ENCODE measurements at places on chromosomes 3 and 15. TPM values are rescaled to one million over a fixed set of nuclear protein-coding genes. Genes with fewer than 3 reads are reported as not detected.

DNA sequence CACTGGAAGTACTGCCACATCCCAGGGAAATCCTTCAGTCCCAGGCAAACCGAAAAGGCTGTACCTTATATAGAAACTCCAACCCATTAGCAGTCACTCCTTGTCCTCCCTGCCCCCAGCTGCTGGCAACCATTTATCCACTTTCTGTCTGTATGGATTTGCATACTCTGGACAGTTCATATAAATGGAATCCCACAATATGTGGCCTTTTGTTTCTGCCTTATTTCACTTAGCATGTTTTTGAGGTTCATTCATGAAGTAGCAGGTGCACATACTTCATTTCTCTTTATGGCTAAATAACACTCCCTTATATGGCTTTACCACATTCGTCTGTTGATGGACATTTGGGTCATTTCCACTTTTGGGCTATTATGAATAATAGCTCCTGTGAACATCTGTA lies 51.6 kb upstream of the CMTM8 start:
- H3K27ac ChIP-seq, result no peak overlapping the region
- no peak overlapping the region for H3K4me3 ChIP-seq
- H3K36me3 ChIP-seq, result no peaks in the 10 kb centered on the region

DNA sequence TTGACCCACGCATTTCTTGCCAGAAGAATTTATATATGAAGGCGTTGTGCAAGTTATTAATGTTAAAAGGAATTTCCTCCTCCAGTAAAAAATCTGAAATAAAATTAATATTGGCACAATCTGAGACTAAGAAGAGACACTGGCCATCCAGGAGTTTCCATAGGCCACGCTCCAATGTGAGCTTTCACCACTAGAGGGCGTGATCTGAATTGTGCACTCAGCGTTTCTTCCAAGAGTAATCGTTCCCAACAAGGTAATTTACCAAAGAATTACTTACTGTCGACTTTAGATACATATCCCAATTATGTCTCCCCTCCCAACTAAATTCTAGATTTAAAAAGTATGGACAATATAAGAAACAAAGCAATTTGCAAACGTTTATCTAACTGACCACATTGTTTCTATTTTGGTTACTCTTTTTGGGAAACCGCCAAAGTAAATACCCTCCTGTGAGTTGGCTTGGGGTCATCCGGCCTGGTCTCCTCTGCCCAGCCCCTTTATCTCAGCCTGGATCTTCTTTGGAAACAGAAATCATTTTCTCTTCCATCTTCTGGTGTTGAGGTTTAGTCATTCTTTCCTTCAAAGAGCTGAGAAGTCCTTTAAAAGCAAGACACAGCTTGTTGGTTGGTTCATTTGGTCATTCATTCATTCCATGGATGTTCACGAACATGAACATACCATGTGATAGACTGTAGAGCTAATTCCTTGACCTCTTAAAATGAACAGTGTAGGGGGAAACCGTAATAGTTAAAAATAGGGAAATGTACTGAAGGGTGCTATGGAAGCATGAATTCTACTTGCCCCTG lies 26.2 kb downstream of the POLR2M start:
- H3K27ac ChIP-seq, result no peak overlapping the region
- DNase-seq, result peak; percentile 29
- H3K27me3 ChIP-seq, result no peaks in the 10 kb centered on the region
- no peaks in the 10 kb centered on the region for H3K4me1 ChIP-seq
- H3K36me3 ChIP-seq, result no peaks in the 10 kb centered on the region
- no peak overlapping the region for H3K4me3 ChIP-seq

GRCh38 chr3:30085486-30085885 lies 520.9 kb upstream of the TGFBR2 start:
- no peaks in the 10 kb centered on the region for H3K36me3 ChIP-seq
- no peaks in the 10 kb centered on the region for H3K4me1 ChIP-seq
- no peak overlapping the region for H3K27ac ChIP-seq
- H3K4me3 ChIP-seq, result no peak overlapping the region
- no peaks in the 10 kb centered on the region for H3K27me3 ChIP-seq
- no peak for DNase-seq

GRCh38 chr3:53081318-53081717 lies 35.4 kb upstream of the SFMBT1 start:
- H3K27ac ChIP-seq, result no peak overlapping the region
- H3K36me3 ChIP-seq, result no peaks in the 10 kb centered on the region
- H3K4me1 ChIP-seq, result no peaks in the 10 kb centered on the region
- H3K4me3 ChIP-seq, result no peak overlapping the region
- H3K27me3 ChIP-seq, result no peaks in the 10 kb centered on the region
- no peak for DNase-seq

- H3K36me3 ChIP-seq, result peaks cover 5% of the 10 kb centered on the region
- H3K27ac ChIP-seq, result no peak overlapping the region
- H3K4me1 ChIP-seq, result peaks cover 20% of the 10 kb centered on the region
- peak; percentile 40 for DNase-seq
- no peaks in the 10 kb centered on the region for H3K27me3 ChIP-seq
- H3K4me3 ChIP-seq, result no peak overlapping the region
These were observed 36.1 kb downstream of the PTH1R start for GRCh38 chr3:46913644-46914043.

DNA sequence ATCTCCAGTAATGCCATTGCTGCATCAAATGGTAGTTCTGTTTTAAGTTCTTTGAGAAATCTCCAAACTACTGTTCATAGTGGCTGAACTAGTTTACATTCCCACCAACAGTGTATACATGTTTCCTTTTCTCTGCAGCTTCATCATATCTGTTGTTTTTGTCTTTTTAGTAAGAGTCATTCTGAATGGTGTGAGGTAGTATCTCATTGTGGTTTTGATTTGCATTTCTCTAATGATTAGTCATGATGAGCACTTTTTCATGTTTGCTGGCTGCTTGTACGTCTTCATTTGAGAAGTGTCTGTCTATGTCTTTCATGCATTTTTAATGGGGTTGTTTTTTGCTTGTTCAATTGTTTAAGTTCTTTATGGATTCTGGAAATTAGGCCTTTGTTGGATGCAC lies 10.2 kb upstream of the GCSAM start:
- H3K27me3 ChIP-seq, result no peaks in the 10 kb centered on the region
- no peak for DNase-seq
- no peaks in the 10 kb centered on the region for H3K4me1 ChIP-seq
- H3K36me3 ChIP-seq, result no peaks in the 10 kb centered on the region
- no peak overlapping the region for H3K4me3 ChIP-seq

DNA sequence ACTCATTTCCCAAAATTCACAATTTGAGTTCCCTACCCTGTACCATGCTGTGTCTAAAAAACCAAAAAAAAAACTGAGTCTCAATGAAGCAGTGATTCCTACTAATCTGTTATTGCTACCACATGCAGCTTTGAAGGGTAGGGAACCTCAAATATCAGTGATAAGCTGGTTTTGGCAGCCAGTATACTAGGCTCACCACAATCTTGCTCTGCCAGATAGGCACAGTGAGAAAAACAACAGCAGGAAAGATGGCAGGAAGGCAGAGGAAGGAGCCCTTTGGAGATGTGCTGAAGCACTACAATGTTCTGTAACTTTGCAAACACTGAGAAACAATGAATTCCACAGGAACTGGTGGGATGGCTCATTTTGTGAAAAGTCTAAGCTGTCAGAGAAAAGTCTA lies 96.9 kb upstream of the UBP1 start:
- H3K4me3 ChIP-seq, result no peak overlapping the region
- peaks cover 6% of the 10 kb centered on the region for H3K36me3 ChIP-seq
- no peak for DNase-seq
- H3K27ac ChIP-seq, result no peak overlapping the region
- no peaks in the 10 kb centered on the region for H3K27me3 ChIP-seq

- H3K4me1 ChIP-seq, result no peaks in the 10 kb centered on the region
- H3K36me3 ChIP-seq, result no peaks in the 10 kb centered on the region
- no peak overlapping the region for H3K4me3 ChIP-seq
- H3K27ac ChIP-seq, result no peak overlapping the region
- no peak for DNase-seq
- no peaks in the 10 kb centered on the region for H3K27me3 ChIP-seq
These were observed 95.6 kb upstream of the TJP1 start for GRCh38 chr15:29917600-29918597.

GRCh38 chr15:58016581-58017175 lies 48.8 kb downstream of the ALDH1A2 start:
- no peaks in the 10 kb centered on the region for H3K36me3 ChIP-seq
- no peak overlapping the region for H3K27ac ChIP-seq
- H3K27me3 ChIP-seq, result no peaks in the 10 kb centered on the region
- H3K4me1 ChIP-seq, result no peaks in the 10 kb centered on the region
- no peak overlapping the region for H3K4me3 ChIP-seq

GRCh38 chr3:146227486-146227885 lies 23.4 kb downstream of the PLSCR4 start:
- DNase-seq, result no peak
- no peaks in the 10 kb centered on the region for H3K36me3 ChIP-seq
- H3K27me3 ChIP-seq, result no peaks in the 10 kb centered on the region
- no peak overlapping the region for H3K27ac ChIP-seq

DNA sequence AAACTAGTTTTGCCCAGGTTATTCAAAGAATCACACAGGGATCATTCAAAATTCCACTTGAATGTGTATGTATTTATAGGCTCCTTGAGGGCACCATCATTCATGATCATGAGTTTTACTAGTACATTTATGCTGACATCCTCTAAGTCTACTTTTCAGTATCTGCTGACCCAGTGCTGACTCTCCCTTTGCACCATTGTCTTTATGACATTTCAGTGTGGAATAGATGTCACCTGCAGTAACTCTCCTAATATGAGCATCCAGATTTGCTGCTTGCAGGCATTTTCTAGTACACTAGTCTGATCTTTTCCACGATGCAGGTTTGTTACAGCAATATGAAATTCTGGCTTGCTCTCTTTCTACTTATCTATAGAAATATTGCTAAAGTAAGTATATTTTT lies 1603.5 kb downstream of the SI start:
- no peak overlapping the region for H3K27ac ChIP-seq
- H3K36me3 ChIP-seq, result no peaks in the 10 kb centered on the region
- H3K4me1 ChIP-seq, result no peaks in the 10 kb centered on the region

- peak overlapping the region; percentile 5 for H3K4me3 ChIP-seq
- H3K36me3 ChIP-seq, result no peaks in the 10 kb centered on the region
- H3K4me1 ChIP-seq, result no peaks in the 10 kb centered on the region
- no peaks in the 10 kb centered on the region for H3K27me3 ChIP-seq
These were observed 828.4 kb upstream of the DPPA4 start for GRCh38 chr3:110165753-110166152.

GRCh38 chr15:26773067-26773877 lies 406 bp upstream of the GABRB3 start:
- no peaks in the 10 kb centered on the region for H3K27me3 ChIP-seq
- H3K36me3 ChIP-seq, result no peaks in the 10 kb centered on the region
- peak; percentile 65 for DNase-seq
- no peak overlapping the region for H3K4me3 ChIP-seq
- peaks cover 13% of the 10 kb centered on the region for H3K4me1 ChIP-seq
- H3K27ac ChIP-seq, result no peak overlapping the region

- no peaks in the 10 kb centered on the region for H3K36me3 ChIP-seq
- DNase-seq, result no peak
- H3K4me3 ChIP-seq, result no peak overlapping the region
- H3K27ac ChIP-seq, result no peak overlapping the region
- H3K27me3 ChIP-seq, result no peaks in the 10 kb centered on the region
These were observed 73.1 kb upstream of the FEZF2 start for GRCh38 chr3:62446337-62446940.

DNA sequence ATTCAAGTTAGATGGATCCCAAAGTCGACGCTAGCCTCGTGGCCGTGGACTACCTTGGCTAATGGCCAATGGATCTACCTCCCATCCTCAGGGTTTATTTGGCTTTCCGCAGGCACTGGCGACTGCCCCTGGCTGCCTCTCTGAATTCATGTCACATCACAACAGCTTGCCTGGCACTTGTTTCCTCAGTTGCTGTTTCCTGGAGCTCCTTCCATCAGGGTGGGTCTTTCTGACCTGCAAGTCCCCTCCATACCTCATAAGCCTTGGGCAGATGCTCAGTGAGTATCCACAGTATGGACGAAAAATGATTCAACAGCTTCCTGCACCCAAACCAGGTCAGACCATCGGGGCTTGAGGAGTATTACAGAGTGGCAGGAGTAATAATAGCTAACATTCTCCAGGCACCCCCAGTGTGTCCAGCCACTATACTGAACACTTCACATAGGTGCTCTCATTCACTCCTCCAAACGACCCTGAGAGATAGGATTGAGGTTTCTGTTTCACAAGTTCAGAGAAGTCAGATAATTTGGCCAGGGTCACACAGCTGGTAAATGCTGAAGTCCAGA lies 311.5 kb downstream of the TLE3 start:
- H3K27ac ChIP-seq, result no peak overlapping the region
- no peak overlapping the region for H3K4me3 ChIP-seq
- H3K27me3 ChIP-seq, result no peaks in the 10 kb centered on the region
- H3K36me3 ChIP-seq, result no peaks in the 10 kb centered on the region
- no peaks in the 10 kb centered on the region for H3K4me1 ChIP-seq

GRCh38 chr3:38655708-38656300 lies 6.3 kb upstream of the SCN5A start:
- no peak overlapping the region for H3K27ac ChIP-seq
- no peaks in the 10 kb centered on the region for H3K4me1 ChIP-seq
- DNase-seq, result no peak

DNA sequence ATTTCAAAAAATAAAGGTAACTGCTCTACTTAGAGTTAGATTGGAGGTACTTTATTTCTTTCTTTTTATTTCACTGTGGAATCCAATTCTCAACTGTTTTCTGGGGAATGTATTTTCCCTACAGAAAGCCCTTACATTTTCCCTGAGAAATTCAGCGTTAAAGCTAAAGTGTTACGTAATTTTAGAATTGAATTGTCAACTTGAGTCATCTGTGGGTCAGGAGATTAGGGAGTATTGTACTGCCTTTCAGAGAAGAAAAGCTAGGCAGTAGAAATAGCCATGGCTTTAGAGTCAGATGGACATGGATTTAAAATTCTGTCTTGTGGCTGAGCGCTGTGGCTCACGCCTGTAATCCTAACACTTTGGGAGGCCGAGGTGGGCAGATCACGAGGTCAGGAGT lies 728.6 kb downstream of the ROBO1 start:
- H3K36me3 ChIP-seq, result no peaks in the 10 kb centered on the region
- no peak overlapping the region for H3K4me3 ChIP-seq
- no peak for DNase-seq
- H3K4me1 ChIP-seq, result no peaks in the 10 kb centered on the region
- no peaks in the 10 kb centered on the region for H3K27me3 ChIP-seq

GRCh38 chr3:123696808-123697207 lies 112.0 kb upstream of the HACD2 start:
- no peak overlapping the region for H3K4me3 ChIP-seq
- H3K4me1 ChIP-seq, result no peaks in the 10 kb centered on the region
- DNase-seq, result no peak
- H3K27ac ChIP-seq, result no peak overlapping the region

- no peaks in the 10 kb centered on the region for H3K36me3 ChIP-seq
- H3K27me3 ChIP-seq, result no peaks in the 10 kb centered on the region
- no peak for DNase-seq
- H3K4me1 ChIP-seq, result no peaks in the 10 kb centered on the region
These were observed 45.0 kb downstream of the GPR176 start for GRCh38 chr15:39874890-39875549.

GRCh38 chr3:122247825-122248185 lies 64.3 kb downstream of the CASR start:
- no peak overlapping the region for H3K27ac ChIP-seq
- no peaks in the 10 kb centered on the region for H3K27me3 ChIP-seq
- no peak for DNase-seq
- no peaks in the 10 kb centered on the region for H3K36me3 ChIP-seq
- H3K4me3 ChIP-seq, result no peak overlapping the region
- H3K4me1 ChIP-seq, result no peaks in the 10 kb centered on the region

Gene SLC6A6
- 5.3 TPM for total RNA-seq

Gene NEK10
- total RNA-seq, result 0.43 TPM

Gene ALAS1
- 783 TPM for total RNA-seq

Gene ATP13A3
- 172 TPM for total RNA-seq

Gene SMCO1
- total RNA-seq, result not detected

Gene FETUB
- 76.5 TPM for total RNA-seq

Gene SLC28A1
- total RNA-seq, result 55.8 TPM

Gene TLR9
- 0.12 TPM for total RNA-seq

Gene ZNF717
- total RNA-seq, result 5.6 TPM
